Stimulated activated CD8-positive, alpha-beta memory T cell treated with anti-CD3 and anti-CD28 coated beads, Interleukin-2, amount 100 ng/mL, for 1 hour (primary cell): ENCODE measurements at places on chromosomes 16 and 17.

- DNase-seq = no peak
Measured at GRCh38 chr17:5485270-5486205, at the start of gene DERL2. Gene DERL2, minus strand, starts transcription at chr17:5486178. Its CDS starts 17 bp downstream, at chr17:5486161.

DNA sequence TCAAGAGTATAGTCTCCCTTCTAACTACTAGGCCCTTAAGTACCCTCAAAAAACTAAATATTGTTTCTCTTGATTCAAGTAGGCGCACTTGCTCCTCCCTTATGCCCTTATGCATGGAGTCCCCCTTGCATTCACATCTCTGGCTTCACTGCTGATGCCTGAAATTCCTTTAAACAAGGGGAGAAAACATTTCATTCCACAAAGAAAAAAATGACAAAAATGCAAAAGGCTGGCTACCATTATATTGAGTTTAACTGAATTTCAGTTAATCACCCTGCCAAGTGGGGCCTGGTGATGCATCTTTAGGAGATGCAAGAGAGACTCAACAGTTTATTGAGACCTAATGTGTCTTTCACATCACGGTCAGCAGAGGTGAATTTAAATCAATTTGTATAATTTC lies 35.6 kb downstream of the CRLF3 start:
- DNase-seq = no peak

GRCh38 chr17:28426081-28426519 lies 20.1 kb upstream of the SLC46A1 start:
- no peak for DNase-seq

GRCh38 chr16:86082418-86083030 lies 183.6 kb downstream of the IRF8 start:
- DNase-seq = no peak

- no peak for DNase-seq
Measured at GRCh38 chr16:4752351-4753100, 14.4 kb downstream of the ZNF500 start.

- no peak for DNase-seq
Measured at GRCh38 chr16:23286131-23286532, 16.0 kb upstream of the SCNN1B start.

DNA sequence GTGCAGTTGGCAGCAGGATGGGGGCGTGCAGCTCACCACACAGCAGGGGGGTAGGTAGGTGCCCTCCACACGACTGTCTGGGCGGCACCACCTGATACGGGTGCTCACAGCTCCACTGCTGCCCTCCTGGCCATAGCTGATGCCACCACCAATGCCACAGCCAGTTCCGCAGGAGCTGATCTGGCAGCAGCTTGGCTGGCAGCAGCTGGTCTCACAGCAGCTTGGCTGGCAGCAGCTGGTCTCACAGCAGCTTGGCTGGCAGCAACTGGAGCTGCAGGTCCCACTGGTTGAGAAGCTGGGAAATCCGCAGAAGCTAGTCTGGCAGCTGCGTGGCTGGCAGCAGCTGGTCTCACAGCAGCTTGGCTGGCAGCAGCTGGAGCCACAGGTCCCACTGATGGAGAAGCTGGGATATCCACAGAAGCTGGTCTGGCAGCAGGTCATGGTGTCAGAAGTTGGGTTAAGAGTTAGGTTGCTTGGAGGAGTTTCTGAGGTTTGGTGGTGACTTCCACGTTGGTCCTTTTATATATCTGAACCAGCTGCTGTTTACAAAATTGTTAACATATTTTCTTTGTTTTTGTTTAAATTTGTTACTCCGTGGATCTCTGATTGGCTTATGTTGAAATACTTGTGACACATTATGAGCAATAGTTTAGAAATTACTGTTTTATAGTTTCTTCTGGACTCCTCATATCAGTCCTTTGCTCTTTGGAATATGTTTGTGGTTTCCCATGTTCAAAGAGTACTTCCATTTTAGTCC lies at the start of gene KRTAP1-5:
Gene KRTAP1-5 (minus strand): TSS at position 494 of the 757 bp plus-strand sequence. CDS start 53 bp downstream, at position 441.
- no peak for DNase-seq

- DNase-seq = no peak
Measured at GRCh38 chr17:80163336-80163735, 6.5 kb upstream of the CARD14 start.

DNA sequence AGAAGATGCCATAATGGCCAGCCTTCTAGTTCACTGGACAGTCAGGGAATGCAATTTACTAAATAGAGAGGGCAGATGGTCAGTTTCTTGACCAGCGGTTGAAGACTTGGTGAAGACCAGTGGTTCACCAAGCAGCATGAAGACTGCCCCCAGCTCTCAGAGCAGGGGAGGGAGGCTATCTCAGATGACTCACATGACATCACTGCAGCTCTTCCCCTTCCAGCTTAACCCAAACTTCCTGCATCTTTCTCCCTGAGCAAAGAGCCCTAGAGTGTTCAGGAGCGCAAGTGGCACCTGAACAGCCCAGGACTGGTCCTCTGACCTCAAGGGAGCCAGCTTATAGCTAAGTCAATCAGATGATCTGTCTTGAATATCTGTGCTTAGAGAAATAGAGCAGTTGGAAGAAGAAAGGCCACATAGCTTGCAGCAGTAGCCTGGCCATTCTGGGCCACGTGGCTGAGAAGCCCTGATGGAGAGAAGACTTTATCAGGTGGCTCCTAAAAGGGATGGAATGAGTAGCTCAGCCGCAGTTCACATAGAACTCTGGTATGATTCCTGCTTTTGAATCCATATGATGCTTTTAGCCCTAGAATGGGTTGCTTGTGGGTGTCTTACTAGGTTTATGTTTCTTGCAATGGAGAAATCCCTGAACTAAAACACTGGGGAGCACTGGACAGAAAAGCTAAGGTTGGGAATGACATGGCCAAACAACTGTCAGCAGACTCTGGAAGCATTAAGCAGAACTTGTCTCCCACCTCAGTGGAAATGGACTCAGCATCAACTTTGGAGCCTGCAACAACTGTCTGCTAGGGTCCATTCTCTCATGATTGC lies 392.1 kb upstream of the CCL2 start:
- DNase-seq = no peak

GRCh38 chr17:67588326-67588725 lies 129.4 kb upstream of the NOL11 start:
- no peak for DNase-seq

- DNase-seq = no peak
Measured at GRCh38 chr17:9705745-9706144, 60.4 kb downstream of the USP43 start.

DNA sequence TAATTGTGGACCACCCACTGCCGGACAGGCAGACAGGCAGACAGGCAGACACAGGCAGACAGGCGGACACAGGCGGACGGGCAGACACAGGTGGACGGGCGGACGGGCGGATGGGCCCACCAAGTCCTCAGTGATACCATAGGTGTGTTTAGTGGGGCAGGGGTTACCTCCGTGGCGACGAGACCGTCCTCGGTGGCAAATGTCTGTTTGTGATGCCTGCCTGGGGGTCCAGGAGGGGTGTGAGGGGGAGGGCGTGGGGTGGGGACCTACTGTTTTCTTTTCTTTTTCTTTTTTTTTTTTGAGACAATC lies 76.7 kb downstream of the RTN4RL1 start:
- no peak for DNase-seq

GRCh38 chr17:30519707-30520106 lies 42.5 kb downstream of the GOSR1 start:
- no peak for DNase-seq

DNA sequence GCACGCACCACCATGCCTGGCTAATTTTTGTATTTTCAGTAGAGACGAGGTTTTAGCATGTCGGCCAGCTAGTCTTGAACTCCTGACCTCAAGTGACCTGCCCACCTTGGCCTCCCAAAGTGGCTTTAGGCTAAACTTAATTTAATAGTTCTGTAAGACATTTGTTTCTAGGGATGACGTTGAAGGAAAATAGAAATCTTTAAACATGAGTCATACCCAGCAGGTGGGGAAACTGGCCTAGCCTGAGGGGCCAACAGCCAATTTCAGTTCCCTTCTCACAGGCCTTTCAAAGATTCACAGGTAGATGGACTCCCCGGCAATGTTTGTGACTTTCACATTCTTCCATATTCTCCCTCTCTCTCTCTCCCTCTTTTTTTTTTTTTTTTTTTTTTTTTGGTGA lies 18.1 kb upstream of the ITPRIPL2 start:
- no peak for DNase-seq

DNA sequence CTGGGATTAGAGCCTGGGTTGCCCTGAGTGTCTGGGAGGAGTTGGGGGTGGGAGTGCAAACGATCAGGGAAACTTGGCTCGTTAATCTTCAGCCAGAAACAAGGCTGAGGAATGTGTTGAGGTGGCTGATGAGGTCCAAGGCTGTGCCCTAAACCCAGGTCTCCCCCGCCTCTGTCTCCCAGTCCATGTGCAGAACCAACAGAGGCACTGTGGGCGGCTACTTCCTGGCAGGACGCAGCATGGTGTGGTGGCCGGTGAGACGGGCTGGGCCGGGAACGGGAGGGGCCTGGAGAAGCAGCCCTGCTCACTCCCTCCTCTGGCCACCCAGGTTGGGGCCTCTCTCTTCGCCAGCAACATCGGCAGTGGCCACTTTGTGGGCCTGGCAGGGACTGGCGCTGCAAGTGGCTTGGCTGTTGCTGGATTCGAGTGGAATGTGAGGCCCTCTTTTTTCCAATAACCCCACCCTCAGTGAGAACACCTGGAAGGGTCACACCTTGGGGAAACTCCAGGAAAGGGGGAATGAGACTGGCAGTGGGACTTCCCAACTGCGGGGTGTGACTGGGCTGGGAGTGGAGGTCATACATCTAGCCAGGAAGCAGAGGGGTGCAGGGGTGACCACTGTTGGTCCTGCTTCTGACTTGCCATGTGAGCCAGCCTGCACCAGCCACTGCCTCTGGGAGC lies 1.7 kb downstream of the SLC5A2 start:
- no peak for DNase-seq

DNA sequence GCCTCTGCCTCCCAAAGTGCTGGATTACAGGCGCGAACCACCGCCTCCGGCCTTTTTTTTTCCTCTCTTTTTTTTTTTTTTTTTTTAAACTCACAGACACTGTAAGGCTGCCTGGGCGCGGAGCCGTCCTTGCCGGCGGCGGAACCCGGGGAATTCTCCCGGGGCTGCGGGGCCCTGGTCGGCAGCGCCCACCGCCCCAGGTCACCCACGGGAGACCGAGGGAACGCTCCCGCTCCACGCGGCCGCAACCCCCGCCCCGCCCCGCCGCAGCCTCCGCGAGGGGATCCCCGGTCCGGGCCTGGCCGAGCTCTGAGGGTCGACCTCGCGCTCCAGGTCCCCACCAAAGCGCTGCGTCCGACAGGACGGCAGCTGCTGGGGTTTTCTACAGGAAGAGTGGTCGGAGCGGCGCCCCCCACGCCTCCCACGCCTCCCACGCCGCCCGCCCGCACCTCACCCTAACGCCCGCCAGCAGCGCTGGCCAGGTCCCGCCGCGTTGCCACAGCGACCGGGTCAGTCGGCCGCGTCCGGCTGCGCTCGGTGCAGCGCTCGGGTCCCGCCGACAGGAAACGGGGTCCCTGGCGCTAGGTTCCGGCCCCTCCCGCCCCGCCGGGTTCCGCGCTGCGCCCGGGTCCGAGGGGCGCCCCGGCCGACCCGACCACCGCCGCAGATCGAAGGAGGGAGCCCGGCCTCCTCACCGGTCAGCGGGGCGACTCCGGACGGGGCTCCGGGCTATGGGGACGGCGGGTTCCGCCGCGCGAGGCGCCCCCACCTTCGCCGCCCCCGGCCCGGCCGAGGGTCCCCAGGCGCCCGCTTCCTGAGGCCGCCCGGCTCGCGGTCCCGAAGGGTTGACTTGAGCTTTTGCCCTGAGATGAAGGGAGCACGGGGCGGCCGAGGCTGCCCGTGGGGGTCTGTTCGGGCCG lies at the start of gene CCDC57:
Gene CCDC57 (minus strand): TSS at position 512 of the 920 bp plus-strand sequence. CDS start 10,898 bp downstream, outside the sequence.
- DNase-seq = no peak

- DNase-seq = no peak
Measured at GRCh38 chr17:75308732-75309629, 19.7 kb upstream of the SLC25A19 start.

DNA sequence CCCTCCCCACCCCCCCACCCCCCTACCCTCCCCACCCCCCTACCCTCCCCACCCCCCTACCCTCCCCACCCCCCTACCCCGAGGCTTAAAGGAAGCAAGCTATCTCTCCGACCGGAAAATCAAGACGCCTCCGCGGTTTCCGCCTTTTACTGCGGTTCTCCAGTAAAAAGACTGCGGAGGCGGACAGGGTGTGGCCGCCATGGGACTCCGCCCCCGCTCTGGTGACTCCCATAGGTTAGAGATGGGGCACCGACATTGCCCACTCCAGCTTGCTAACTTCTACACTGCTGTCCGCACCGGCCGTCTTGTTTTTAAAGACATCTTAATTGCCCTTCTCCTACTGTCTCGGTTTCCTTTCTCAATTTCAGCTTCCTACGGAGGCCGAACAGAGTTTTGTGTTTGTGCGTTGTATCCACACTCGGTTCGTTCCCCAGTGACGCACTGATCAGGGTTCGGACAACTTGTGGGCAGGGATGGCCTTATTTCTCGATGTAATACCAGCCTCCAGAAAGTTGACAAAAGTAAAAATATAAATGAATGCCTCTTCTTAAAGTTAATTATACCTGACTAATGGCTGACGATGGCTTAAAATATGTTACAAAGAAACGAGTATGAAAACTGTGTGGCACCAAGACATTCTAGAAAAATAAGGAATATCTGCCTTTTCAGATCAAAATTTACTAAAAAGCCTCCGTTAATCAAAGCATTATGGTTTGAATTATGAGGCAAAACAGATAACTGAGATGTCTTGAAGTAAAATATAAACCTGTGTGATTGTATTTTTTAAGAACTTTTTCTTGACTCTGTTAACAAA lies 1.1 kb upstream of the ZNF200 start:
- no peak for DNase-seq

- no peak for DNase-seq
Measured at GRCh38 chr16:50154420-50154950, 1.4 kb downstream of the TENT4B start.

DNA sequence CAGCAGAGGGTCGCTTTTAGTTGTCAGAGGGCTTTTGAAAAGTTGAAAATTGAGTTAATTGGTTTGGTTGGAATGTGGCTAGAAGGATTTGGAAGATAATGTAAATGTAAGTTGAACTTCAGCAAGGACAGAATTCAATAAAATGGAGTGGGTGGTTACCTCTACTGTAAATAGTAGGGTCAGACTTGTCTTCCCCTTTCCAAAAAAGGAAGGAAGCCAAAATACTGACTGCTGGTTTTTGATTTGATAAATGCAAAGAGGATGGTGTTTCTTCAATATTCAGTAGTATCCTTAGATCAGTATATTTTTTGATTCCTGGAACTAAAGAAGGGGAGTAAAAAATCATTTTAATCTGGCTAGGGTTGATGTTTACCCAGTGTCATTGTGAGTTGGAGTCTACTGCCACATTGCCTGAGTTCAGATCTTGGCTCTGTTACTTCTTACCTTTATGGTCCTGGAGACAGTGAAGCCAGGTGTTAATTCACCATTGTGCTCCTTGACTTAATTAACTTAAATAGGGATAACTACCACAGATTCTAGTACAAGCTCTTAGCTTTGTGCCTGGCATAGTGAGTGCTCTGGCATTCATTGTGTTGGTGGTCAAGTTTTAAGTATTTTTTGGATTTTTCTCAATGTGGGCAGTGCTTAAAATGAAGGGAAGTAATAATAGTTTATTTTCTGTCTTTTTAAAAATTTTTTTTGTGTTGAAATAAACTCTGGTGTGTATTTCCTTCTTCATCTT lies 4.4 kb downstream of the HAPSTR1 start:
- no peak for DNase-seq
